ENCODE measurements at places on chromosomes 7 and 10.

GRCh38 chr7:84112771-84113170 is 81.8 kb downstream of the SEMA3A start:
- no peak for DNase-seq

GRCh38 chr7:41113719-41114118 is 589.2 kb downstream of the INHBA start:
- DNase-seq: no peak

GRCh38 chr7:36304099-36304425 is 85.6 kb upstream of the ANLN start:
- DNase-seq: no peak

DNA sequence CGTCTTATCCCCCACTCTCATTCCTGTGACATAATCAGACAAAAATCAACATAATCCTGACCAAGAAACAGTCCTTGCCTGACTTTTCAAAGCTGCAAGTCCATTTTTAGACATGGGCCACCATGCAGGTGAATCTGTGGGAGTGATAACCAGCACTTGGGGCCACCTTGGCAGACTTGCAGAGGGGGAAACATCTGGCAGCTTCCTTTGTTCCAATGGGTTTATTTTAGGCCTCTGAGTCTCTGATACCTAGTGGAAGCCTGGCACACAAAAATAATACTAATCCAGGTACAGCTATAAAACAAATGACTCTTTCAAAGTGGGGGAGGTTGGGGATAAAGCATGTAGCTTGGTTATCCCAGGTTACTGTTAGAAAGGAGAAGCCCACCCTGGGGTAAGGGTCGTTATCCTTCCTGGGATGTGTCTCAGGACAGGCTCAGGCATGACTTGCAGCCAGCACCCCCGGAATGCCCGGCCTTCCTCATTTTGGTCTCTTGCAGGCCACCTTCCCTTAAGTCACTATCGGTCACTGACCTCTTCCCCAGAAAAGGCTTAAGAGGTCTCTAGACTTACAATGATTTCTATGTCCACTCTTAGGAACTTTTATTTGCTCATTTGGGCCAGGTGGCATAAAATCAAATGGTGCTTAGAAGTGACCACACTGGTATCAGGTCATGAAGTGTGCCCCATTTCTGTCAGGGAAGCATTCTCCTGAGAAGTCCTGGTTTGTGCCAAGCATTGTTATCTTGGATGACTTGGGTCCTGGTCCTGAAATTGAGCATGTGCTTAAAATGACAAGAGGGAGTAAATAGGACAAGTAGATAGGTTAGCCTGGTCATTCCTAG is 37.6 kb downstream of the EEPD1 start:
- DNase-seq: no peak

- no peak for DNase-seq
Measured at GRCh38 chr10:132627666-132628531, 90.3 kb downstream of the INPP5A start.

DNA sequence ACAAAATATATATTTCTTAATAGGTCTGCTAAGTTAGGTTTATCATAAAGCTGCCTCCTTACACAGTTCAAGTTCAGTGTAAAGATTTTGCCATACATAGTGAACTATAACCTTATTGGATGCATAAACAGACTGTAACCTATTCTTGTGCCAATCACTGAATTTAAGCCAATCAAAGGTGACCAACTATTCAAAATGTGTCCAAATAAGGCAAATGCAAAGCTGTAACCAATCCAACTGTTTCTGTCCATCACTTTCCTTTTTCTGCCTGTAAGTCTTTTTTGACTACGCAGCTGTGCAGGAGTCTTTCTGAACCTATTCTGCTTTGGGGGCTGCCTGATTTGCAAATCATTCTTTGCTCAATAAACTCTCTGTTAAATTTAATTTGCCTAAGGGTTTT is 11.6 kb upstream of the DNMBP start:
- no peak for DNase-seq

GRCh38 chr10:123117644-123118417 is 17.9 kb upstream of the HMX3 start:
- DNase-seq: no peak

DNA sequence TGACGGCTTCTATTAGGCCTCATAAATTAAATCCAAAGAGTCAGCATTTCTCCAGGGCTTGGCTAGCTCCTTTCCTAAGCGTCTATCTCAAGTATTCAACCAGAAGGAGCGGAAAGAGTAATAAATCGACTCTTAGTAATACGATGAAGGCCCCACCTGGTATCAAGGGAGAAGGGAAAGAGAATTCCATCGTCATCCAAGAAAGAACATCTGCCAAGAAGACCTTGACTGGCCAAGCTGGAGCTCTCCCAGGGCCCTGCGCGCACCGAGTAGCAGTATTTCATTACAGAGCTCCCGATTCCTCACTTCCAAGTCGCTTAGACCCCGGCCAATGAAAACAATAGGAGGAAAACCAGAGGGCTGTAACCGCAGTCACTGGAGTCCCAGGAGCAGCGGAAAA is 178.0 kb upstream of the FRMD4A start:
- no peak for DNase-seq

DNA sequence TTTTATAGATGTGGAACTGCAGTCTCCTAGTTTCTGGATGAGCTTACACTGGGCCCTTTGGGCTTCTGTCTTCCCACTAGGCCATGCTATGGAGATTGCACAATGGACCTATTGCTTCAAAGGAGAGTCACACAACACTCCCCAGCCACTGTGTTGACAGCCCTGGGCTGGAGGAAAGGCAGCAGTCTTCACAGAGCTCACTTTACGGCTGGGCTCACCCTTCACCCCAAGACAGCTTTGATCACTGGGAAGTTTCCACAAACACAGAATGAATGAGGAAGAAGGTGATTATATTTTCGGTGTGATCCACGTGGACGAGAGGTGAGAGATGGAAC is 92.7 kb upstream of the GDF10 start:
- no peak for DNase-seq

- no peak for DNase-seq
Measured at GRCh38 chr7:16670021-16670420, 24.0 kb downstream of the BZW2 start.

DNA sequence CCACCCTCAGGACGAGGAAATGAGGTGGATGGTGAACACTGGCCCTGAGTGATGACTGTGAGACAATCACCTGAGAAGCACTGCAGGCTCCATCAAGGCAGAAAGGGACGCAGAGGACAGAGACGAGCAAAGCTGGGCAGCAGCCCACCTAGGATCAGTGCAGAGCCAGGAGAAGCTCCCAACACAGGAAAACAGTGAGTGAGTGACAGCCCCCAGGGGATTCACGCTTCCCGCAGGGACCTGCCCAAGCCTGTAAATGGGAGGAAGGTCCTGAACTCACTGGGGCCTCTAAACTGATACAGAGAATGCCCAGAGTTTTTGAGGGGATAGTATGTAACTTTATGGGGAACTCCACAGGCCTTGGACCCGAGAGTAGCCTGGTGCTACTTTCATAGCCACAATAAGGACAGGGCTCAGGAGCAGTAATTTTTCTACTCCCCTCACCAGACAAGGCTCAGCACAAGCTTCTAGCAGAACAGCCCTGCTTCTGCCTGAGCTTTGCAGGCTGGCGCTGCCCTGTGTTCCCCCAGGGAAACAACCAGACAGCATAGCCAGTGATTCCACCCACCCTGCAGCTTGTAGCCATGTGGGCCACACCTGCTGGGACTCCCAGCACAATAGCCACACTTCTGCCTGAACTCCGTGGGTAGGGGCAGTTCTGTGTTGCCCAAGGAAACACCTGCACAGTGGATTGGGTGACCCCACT is 708.4 kb downstream of the POM121L12 start:
- DNase-seq: no peak

DNA sequence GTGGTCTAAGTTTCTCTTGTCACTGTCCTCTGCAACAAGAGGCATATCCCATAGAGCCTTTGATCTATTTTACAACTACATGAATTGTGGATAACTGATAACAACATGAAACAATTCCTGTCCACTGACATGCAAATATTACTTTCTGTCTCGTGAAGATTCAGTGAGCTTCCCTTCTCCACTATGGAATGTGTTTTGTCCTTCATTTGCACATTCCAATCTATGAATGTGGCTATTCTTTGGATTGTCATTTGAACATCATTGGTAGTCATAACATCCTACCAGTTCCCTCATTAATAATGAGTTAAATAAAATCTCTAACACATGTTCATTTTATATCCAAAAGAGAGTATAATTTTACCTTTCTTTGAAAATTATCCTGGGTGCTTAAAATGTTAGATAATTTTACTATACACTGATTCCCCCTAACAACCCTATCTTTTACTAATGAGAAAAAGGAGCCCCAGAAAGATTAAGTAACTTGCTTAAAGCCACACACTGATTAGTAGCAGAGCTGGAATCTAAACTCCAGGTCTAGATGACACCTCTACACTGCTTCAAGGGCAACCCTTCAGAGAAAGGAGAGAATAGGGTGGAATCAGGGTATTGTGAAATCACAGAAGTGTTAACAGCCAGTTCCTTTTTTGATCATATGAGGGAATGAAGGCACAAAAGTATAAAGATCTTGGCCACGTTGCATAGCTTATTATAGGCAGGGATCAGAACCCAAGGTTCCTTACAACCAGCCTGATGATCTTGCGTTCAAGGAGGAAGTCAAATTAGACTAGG is 39.1 kb downstream of the PDE1C start:
- DNase-seq: no peak

DNA sequence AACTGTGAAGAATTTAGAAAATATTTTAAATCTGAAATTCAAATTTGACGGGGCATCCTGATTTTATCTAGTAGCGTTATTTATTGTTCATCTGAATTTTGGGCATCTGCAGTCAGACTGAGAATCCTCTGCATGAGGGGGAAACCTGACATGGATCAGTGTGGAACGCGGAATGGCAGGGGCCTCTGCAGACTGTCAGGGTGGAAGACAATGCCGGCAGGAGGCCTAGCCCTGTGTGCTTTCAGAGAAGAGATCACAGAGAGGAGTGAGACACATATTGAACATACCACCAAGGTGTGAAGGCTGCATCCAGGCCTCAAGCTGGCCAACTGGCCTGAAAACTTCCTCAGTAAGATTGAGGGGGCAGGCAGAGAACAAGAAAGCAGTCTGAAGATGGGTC is 921.1 kb upstream of the GHITM start:
- no peak for DNase-seq

- no peak for DNase-seq
Measured at GRCh38 chr10:125151553-125152449, 8.6 kb downstream of the CTBP2 start.

DNA sequence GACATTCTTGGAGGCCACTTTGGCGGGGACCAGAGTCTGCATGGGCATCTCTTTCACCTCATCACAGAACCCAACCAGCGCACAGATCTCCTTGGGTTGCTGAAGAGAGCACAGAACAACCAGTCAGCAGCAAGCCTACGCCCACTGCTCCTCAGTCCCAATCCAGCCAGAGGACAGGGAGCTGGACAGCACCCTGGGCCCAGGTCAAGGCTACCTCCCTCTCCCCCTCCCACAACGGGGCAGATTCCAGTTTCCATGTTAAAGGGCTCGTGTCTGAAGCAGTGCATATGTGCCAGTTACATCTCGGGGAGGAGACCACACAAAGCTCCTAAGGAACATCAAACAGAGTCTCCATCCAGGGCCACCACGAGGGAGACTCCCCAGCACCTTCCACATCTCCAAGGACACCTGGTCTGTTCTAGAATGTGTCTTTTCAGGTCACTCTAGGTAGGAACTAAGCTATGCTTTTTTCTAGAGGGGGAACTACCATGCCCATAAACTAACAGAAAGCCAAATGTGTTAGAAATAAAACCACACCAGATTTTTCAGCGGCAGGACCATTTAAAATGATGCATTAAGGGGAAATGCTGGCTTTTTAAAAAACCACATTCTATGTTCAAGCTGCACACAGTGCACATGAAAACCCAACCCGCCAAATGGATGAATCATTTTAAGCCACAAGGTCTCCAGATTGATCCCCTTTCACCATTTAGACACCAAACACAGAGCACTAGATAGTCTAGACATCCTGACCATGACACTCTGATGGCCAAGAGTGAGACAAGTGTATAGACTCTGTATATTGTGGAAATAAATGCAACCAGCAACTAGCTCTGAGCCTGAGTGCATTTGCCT is 28.9 kb downstream of the PSAP start:
- no peak for DNase-seq

DNA sequence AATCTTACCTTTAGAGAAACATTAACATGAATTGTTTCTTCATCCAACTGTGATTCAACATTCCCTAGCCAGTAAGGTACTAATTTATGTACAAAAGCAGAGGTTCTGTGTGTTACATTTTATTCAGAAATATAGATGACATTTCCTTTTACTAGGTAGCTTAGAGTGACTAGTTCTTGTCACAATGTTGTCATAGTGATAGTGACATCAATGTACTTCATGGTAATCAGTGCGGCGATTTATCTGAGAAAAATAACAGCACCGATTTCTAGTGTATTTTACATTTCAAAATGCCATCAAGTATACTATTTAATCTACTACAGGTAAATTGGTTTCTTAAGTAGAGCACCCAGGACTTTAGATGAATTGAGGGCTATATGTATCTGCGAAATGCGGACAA is 72.1 kb upstream of the DGKB start:
- DNase-seq: no peak

DNA sequence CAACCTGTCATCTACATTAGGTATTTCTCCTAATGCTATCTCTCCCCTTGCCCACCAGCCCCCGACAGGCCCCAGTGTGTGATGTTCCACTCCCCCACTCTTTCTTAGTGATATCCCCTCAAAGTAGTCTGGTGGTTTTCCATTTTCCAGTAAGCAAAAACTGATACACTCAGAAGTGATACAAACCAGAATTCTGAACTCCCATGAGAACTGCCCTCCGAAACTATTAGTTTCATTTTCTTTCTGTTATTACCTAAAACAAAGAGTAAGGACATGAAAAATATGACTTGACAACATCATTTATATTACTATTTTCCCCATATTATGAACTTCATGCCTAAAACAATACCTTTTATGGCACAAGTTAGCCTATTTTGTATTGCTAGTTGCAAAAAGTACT is 175.0 kb downstream of the OTUD1 start:
- DNase-seq: no peak
